ENCODE measurements at places on chromosomes 11 and 22. TPM values are rescaled to one million over a fixed set of nuclear protein-coding genes. Genes with fewer than 3 reads are reported as not detected.

- H3K36me3 ChIP-seq = peaks cover 7% of the 10 kb centered on the region
- H3K27me3 ChIP-seq = no peaks in the 10 kb centered on the region
- no peak overlapping the region for H3K4me3 ChIP-seq
- H3K27ac ChIP-seq = no peak overlapping the region
- DNase-seq = no peak
Measured at GRCh38 chr22:24355574-24355973, 71.8 kb upstream of the ADORA2A start.

GRCh38 chr11:121154486-121155314 is 53.7 kb downstream of the TECTA start:
- no peak overlapping the region for H3K4me3 ChIP-seq
- no peaks in the 10 kb centered on the region for H3K27me3 ChIP-seq
- DNase-seq = no peak
- H3K27ac ChIP-seq = no peak overlapping the region
- H3K4me1 ChIP-seq = no peaks in the 10 kb centered on the region

MPZL3 gene
- total RNA-seq = 0.78 TPM

MS4A8 gene
- total RNA-seq = not detected

RRP8 gene
- 20.0 TPM for total RNA-seq

Data from adrenal gland (tissue), 19 donors.